ENCODE measurements at places on chromosomes 7 and 10. TPM values are rescaled to one million over a fixed set of nuclear protein-coding genes. Genes with fewer than 3 reads are reported as not detected.

Gene SPDYE2B
- total RNA-seq = not detected

Gene AHR
- 10.7 TPM for total RNA-seq

Gene C10orf143
- 4.9 TPM for total RNA-seq

Gene ACBD5
- total RNA-seq = 58.0 TPM

Gene CALML5
- total RNA-seq = not detected

Gene NPY
- 72.9 TPM for total RNA-seq

Gene OR2A7
- 0.39 TPM for total RNA-seq

Gene FOXP2
- 7.5 TPM for total RNA-seq

Gene IFIT1B
- not detected for total RNA-seq

Gene CHST3
- 10.3 TPM for total RNA-seq
